Heart right ventricle (tissue), 16 donors: ENCODE measurements at places on chromosomes 2 and 18. TPM values are rescaled to one million over a fixed set of nuclear protein-coding genes. Genes with fewer than 3 reads are reported as not detected.

- no peaks in the 10 kb centered on the region for H3K4me1 ChIP-seq
- no peak for DNase-seq
- no peaks in the 10 kb centered on the region for H3K36me3 ChIP-seq
These were observed 191.2 kb upstream of the SESTD1 start for GRCh38 chr2:179455824-179456223.

- no peak for DNase-seq
- H3K4me3 ChIP-seq, result no peak overlapping the region
- H3K4me1 ChIP-seq, result no peaks in the 10 kb centered on the region
These were observed 15.9 kb upstream of the CSRNP3 start for GRCh38 chr2:165453561-165454094.

Gene SLC30A3
- total RNA-seq, result 6.0 TPM

Gene SERPINB12
- not detected for total RNA-seq
